NCI-H2081 (cell line): ENCODE measurements at places on chromosomes 4 and X.
A peak's percentile ranks its signal among the peaks of the same experiment; 100 is the strongest.

GRCh38 chr4:118180776-118181175 is 146.5 kb downstream of the NDST3 start:
- no peak for DNase-seq

DNA sequence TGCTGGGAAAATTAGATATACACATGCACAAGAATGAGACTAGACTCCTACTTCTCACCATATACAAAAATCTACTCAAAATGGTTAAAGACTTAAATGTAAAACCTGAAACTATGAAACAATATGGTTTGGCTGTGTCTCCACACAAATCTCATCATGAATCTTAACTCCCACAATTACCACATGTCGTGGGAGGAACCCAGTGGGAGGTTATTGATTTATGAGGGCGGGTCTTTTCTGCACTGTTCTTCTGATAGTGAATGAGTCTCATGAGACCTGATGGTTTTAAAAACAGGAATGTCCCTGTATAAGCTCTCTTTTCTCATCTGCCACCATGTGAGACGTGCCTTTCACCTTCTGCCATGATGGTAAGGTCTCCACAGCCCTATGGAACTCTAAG is 48.5 kb upstream of the DDX60 start:
- DNase-seq: no peak

DNA sequence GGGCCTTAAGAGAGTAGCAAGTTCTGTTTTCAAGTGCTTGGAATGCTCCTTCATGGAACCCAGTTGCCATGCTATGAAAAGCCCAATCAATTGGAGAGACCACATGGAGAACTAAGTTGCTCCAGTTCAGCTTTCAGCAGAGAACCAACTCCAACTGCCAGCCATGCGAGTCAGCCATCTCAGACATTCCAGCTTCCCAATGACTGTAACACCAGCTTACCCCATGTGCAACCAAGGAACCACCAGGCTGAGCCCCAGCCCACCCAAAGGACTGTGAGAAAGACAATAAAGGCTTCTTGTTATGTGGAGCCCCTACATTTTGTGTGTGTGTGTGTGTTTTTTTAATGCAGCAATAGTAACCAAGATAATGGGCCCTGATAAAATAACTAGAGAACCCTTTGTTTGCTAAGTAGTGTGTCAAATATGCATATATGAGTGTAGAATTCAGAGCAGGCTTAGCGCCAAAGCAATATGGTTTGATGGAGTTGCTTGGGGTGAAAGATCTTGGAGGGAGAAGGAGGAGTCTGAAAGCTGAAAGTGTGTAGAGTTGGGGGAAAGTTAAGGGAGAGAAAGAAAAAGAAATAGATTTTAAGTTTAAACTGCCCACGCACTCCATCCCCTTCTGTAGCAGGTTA is 35.0 kb upstream of the CCKAR start:
- DNase-seq: no peak

GRCh38 chrX:19673375-19674040 is 158.2 kb upstream of the MAP3K15 start:
- DNase-seq: no peak

DNA sequence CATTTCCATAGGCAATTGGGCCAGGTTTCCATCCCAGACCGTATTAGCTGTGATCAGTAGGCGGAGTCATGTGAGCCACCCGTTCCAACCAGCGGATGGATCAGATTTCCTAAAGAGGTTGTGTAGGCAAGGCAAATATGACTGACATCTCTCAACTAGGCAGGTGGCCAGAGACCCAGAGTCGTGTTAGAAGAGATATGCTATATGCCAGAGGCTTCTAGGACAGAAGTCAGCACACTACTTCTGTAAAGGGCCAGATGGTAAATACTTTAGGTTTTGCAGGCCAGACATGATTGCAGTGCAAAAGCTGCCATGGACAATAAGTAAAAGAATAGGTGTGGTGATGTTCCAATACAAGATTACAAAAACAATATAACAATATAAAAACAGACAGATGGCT is 788.4 kb downstream of the RPA4 start:
- peak; percentile 74 for DNase-seq

GRCh38 chrX:69614886-69615285 is 1.0 kb upstream of the EDA start:
- DNase-seq: no peak

GRCh38 chrX:150547375-150548115 is 20.9 kb upstream of the MTM1 start:
- DNase-seq: no peak

GRCh38 chrX:115021121-115021520 is 3.7 kb upstream of the IL13RA2 start:
- no peak for DNase-seq

GRCh38 chr4:76276813-76277212 is 25.3 kb downstream of the FAM47E start:
- DNase-seq: no peak

DNA sequence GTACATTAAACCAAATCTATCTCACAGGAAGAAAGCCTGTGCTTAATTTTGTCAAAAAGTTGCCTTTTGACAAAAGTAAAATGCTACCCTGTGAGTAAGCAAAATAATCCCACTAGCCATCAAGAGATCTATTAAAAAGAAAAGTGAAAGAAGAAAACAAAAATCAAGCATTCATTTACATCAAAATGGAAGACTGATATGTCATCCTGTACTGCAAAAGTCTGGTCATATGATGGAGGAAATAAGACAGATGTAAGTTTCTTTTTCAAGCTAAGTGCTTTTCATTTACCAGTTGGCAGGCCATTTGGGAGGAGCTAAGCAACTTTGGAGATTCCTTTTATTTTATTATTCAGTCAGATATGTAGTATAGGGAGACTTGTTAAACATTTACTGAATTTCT is 387.4 kb downstream of the SPOCK3 start:
- no peak for DNase-seq

- no peak for DNase-seq
Observed at GRCh38 chr4:179472164-179472563, 2029.9 kb upstream of the AGA start.

- peak; percentile 70 for DNase-seq
Observed at GRCh38 chr4:77155631-77156452, 1.2 kb upstream of the CCNG2 start.

GRCh38 chr4:133555671-133556070 is 406.6 kb downstream of the PCDH10 start:
- no peak for DNase-seq

GRCh38 chr4:138242076-138242833 is at the start of gene SLC7A11:
Gene SLC7A11, minus strand, starts transcription at chr4:138242349. Its CDS starts 280 bp downstream, at chr4:138242069.
- peak; percentile 83 for DNase-seq

GRCh38 chr4:1321946-1322650 is 24.9 kb upstream of the UVSSA start:
- no peak for DNase-seq

- DNase-seq: no peak
Observed at GRCh38 chr4:153348006-153348405, 3.5 kb downstream of the MND1 start.

GRCh38 chr4:138035781-138036258 is 206.3 kb downstream of the SLC7A11 start:
- DNase-seq: peak; percentile 64

GRCh38 chrX:35292522-35292921 is 349.9 kb downstream of the FAM47B start:
- DNase-seq: no peak

DNA sequence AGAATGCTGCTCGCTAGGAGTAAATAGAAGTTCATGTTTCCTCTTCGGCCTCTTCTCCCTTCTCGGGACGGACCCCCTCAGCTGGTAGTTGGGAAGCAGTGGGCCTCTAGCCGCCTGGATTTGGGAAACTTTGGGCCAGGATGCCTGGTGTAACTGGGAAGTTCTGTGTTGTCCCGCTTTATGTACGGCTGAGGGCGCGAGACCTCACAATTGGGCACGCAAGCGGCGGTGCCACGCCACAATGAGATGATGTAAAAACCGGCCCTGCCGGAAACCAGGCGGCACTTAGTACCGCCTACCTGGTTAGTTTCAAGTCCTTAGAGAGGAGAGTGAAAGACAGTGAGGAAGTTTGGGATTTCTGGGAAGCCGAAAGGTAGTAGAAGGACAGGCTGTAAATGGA is at the start of gene CT83:
CT83 (minus strand) TSS at position 155 of the 400 bp plus-strand sequence; CDS start at position 35, 120 bp downstream.
- DNase-seq: no peak

- DNase-seq: no peak
Observed at GRCh38 chr4:1215141-1216075, 33.5 kb downstream of the CTBP1 start.

DNA sequence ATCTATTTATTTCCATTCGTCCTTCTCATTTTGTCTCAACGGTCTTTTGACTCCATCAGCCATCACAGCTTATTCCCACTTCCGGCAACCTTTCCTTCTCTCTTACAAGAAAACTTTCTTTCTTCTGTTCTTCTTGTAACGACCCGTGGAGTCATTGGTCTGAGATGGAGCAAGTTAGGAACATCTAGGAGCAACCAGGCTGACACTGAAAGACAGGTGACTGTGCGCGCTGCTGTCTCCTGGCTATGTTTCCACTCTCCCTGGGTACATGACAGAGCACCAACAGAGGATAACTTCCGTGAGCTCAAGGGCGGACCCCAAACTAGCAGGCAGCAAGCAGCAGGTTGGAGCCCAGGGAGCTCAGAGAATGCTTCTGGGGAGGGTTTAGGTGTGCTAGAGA is 2.5 kb downstream of the FGF5 start:
- DNase-seq: no peak

DNA sequence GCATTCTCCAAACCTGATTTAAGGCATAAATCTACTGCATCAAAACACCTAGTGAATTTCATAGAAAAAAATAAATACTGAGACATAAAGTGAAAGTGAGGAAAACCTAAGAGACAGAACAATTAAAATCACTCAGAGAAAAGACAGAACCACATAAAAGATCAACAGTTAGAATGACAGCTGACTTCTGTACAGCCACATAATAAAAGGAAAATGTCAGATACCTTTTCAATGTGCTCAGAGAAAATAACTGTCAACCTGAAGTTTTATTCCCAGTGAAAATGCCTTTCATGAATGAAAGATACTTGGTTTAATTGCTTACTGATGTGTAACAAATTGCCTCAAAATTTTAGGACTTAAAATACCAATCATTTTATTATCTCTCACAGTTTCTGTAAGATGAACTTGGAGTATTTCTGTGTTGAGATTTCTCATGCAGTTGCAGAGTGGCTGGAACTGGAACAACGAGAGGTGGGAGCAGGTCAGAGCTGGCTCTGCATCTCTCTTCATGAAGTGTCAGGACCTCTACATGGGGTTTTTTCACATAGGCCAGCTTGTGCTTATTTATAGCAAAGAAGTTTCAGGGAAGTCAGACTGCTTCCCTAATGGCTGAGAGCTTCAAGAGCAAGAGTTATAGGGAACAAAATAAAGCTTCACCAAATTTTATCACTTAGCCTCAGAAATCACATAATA is 11.9 kb upstream of the POF1B start:
- DNase-seq: no peak

DNA sequence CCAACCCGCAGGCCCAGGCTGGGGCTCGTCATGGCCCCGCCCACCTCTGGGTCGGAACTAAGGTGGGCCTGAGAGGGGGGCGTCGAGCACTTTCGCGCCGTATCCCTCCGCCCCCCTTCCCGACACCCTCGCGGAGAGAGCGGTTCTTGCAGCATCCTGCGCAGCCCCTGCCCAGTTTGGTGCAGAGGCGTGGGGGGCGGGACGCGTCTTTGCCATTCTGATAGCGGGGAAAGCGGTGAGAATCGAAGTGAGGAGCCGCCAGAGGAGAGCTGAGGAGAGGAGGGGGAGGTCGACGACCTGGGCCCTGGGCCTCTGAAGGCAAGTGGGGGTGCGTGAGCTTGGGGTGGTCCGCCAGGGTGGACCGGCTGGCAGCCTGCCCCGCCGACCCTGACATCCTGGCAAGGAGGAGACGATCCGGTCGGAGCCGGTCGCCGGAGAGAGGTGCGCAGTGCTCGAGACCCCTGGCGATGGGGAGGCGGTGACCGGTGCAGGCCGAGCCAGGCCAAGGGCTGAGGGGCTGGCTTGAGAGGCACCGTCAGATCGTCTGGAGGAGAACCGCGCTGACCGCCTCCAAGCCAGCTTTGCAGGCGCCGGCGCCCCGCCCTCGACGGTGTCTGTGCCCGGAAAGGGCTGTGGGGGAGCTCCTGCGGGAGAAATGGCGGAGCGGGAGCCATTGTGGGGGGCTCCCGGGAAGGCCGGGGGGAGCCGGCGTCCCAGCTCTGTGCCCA is 25.5 kb downstream of the GPRASP3 start:
- no peak for DNase-seq

GRCh38 chr4:147772056-147772455 is 40.2 kb downstream of the ARHGAP10 start:
- DNase-seq: no peak

DNA sequence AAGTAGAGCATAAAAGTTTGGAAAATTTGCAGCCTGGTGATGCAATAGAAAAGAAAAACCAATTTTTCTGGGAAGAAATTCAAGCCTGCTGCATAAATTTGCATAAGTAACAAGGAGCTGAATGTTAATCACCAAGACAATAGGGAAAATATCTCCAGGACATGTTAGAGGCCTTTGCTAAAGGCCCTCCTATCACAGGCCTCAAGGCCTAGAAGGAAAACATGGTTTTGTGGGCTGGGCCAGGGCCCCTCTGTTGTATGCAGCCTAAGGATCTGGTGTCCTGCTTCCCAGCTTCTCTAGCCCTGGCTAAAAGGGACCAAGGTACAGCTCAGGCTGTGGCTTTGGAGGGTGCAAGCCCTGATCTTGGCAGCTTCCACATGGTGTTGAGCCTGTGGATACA is 6.2 kb upstream of the RTL3 start:
- DNase-seq: no peak

GRCh38 chr4:107804956-107805355 is 19.8 kb upstream of the SGMS2 start:
- DNase-seq: no peak

- no peak for DNase-seq
Observed at GRCh38 chrX:1466971-1467561, 14.4 kb upstream of the ASMTL start.

DNA sequence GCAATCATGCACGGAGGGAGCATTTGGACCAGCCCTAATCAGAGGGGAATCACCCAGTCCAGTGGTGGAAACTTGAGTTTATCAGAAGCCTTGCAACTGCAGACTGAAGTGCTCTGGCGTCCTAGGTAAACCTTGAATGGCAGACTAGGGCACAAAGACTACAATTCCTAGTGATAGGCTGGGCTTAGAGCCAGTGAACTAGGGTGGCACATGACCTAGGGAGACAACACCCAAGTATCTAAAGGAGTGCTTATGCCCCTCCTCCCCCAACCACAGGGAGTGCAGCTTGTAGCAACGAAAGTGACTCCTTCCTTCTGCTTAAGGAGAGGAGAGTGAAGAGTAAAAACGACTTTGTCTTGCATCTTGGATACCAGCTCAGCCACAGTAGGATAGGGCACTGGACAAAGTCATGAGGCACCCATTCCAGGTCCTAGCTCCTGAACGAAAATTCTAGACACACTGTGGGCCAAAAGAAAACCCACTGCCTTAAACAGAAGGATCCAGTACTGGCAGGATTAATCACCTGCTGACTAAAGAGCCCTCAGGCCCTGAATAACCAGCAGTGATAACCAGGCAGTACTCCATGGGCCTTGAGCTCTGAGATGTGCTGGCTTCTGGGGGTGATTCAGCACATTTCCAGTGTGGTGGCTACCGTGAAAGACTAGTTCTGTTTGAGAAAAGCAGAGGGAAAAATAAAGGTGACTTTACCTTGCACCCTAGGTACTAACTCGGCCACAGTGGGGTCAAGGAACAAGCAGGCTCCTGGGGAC is 58.7 kb upstream of the STARD8 start:
- DNase-seq: no peak
